ENCODE measurements at places on chromosomes 12 and 14. TPM values are rescaled to one million over a fixed set of nuclear protein-coding genes. Genes with fewer than 3 reads are reported as not detected.

Gene STAT2
- 54.6 TPM for total RNA-seq

Gene SERPINA6
- total RNA-seq: not detected

Gene STON2
- 0.13 TPM for total RNA-seq

Gene LYZ
- total RNA-seq: not detected

Gene GPR137C
- total RNA-seq: 1.6 TPM

Gene MYF5
- not detected for total RNA-seq

Gene AMHR2
- not detected for total RNA-seq

Gene TAS2R13
- 0.73 TPM for total RNA-seq

Gene CLEC2B
- total RNA-seq: 11.9 TPM

Gene MGAT4C
- total RNA-seq: not detected

Gene NXPH4
- 0.13 TPM for total RNA-seq

Gene INHBC
- total RNA-seq: not detected

Gene EIF2S1
- total RNA-seq: 231 TPM

Gene KSR2
- 0.42 TPM for total RNA-seq

Gene HOXC13
- not detected for total RNA-seq

Gene DHRS4L2
- 15.8 TPM for total RNA-seq

Gene PIANP
- not detected for total RNA-seq

Gene PLEK2
- total RNA-seq: 10.4 TPM

Gene ADAMTS20
- total RNA-seq: not detected

Gene TAS2R31
- total RNA-seq: 3.2 TPM

Gene HPD
- not detected for total RNA-seq

Gene DAO
- not detected for total RNA-seq

Gene RTN1
- total RNA-seq: 0.78 TPM

Gene KRT83
- total RNA-seq: not detected

Gene OAS3
- total RNA-seq: 8.4 TPM

Gene KRT74
- not detected for total RNA-seq

Gene CLEC14A
- total RNA-seq: 256 TPM

Gene SSTR1
- total RNA-seq: 1.2 TPM

Gene PLA2G1B
- total RNA-seq: not detected

Gene CACNA1C
- total RNA-seq: not detected

Gene MSI1
- total RNA-seq: not detected

Gene ANHX
- not detected for total RNA-seq

Gene DEPDC4
- 0.20 TPM for total RNA-seq

Data from pulmonary artery endothelial cell (primary cell).